ENCODE measurements at places on chromosomes 1 and 21. TPM values are rescaled to one million over a fixed set of nuclear protein-coding genes. Genes with fewer than 3 reads are reported as not detected.
A peak's percentile ranks its signal among the peaks of the same experiment; 100 is the strongest.

DNA sequence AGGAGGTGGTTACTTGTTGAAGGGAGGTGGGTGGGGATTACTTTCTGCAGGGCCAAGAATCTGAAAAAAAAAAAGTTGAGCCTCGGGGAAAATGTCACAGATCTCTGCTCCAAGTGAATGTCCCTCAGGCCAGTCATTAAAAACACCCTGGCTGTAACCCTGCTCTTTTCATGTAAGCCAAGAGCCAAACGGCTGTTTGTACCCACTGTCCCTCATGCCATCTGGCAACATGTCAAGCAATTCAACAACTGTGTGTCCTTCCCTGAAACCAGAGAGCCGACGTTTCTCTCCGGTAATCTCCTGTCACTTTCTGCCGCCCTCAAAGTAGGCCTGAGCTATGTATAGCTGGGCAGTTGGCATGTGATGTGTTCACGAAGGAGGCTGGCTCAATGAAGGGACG lies 14.7 kb downstream of the CASQ2 start:
- H3K27ac ChIP-seq = no peak overlapping the region
- no peaks in the 10 kb centered on the region for H3K27me3 ChIP-seq
- DNase-seq = no peak
- peaks cover under 1% of the 10 kb centered on the region for H3K4me1 ChIP-seq
- no peaks in the 10 kb centered on the region for H3K36me3 ChIP-seq

- H3K27me3 ChIP-seq = no peaks in the 10 kb centered on the region
- H3K4me1 ChIP-seq = no peaks in the 10 kb centered on the region
- no peak overlapping the region for H3K4me3 ChIP-seq
- H3K36me3 ChIP-seq = peaks cover 2% of the 10 kb centered on the region
- DNase-seq = no peak
Observed at GRCh38 chr1:204464187-204464631, 30.4 kb downstream of the PIK3C2B start.

DNA sequence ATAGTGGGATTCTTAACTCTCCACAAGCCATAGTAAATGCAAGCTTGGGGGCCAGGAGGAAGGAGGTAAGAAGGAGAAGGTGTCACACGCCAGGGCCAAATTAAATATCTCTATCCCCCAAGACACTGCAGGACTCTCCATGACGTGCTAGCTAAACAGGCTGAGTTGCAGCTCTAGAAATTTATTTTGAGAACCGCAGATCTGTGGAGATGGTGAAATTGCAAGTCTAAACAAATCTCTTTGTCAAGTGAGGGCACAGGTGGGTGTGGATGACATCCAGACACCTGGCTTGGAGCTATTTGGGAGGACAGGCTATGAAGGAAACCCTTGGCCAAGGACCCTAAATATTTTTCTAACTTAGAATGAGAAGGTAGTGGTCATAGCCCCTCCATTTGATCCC lies 39.5 kb upstream of the USP1 start:
- H3K4me1 ChIP-seq = no peaks in the 10 kb centered on the region
- DNase-seq = no peak
- H3K4me3 ChIP-seq = no peak overlapping the region
- H3K27ac ChIP-seq = no peak overlapping the region
- H3K27me3 ChIP-seq = no peaks in the 10 kb centered on the region

DNA sequence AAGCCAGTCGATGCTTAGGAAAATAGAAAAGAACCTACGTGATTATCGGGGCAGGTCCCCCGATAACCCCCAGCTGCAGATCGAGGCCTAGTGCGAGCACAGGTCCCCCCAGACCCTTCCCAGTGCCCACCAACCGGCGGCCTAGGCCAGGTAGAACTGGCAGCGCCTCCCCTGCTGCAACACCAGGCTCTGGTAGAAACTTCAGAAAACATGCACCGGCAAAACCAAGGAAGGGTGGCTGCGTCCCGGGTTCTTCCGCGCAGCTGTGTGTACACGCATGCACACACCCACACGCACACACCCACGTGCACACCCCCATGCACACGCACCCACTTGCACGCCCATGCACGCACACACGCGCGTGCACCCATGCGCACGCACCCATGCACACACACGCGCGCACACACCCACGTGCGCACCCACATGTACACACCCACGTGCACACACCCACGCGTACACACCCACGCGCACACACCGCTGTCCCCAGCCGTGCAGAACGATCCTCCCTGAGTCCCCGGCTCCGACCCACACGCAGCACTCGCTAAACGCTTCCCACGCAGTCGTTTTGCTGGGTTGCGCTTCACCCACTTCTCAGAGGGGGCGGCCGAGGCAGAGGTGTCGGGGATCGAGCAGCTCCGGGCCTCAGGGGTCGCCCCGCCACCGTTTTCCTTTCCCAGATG lies 5.2 kb downstream of the TSPEAR start:
- no peak overlapping the region for H3K27ac ChIP-seq
- peaks cover 5% of the 10 kb centered on the region for H3K4me1 ChIP-seq
- H3K36me3 ChIP-seq = no peaks in the 10 kb centered on the region
- peaks cover 11% of the 10 kb centered on the region for H3K27me3 ChIP-seq
- DNase-seq = no peak

GRCh38 chr1:156464825-156465452 lies 35.6 kb downstream of the MEF2D start:
- no peaks in the 10 kb centered on the region for H3K27me3 ChIP-seq
- DNase-seq = no peak
- H3K4me1 ChIP-seq = peaks cover 9% of the 10 kb centered on the region
- no peak overlapping the region for H3K27ac ChIP-seq

DNA sequence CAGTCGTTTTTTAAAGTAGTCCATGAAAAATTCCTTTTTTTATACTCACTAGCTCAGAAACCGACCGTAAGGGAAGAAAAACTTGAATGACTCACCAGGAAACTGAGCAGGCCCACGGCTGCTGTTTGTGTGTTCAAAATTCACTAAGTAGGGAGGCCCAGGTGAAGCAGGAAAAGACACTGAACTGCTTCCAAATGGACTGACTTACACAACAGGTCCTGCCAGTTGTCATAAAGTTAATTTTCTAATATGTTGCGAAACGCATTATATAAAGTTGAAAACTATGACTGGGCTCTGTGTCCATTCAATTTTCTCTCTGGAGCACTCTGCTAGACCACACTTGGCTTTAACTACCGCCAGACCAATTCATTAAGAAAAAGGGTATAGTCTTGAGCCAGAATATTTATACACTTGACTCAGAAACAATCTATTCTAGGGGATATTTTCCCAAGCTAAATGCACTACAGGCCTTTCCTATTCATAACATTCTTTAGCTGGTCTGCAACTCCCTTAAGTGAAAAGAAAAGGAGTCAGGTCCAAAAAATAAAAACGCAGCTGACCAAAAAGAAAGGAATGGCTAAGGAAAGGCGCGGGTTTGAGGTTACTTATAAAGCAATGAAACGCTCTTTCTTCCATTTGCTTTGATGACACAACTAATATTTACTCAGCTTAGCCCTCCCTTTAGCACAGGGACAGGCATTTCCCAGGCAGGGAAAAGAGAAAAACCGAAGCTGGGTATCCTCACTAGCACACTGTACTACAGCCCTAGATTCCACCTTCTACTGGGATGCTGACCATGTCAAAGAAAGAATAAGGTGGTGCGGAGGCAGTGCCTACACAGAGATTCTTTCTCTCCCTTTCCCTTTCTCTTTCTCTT lies 306.3 kb upstream of the ESRRG start:
- no peaks in the 10 kb centered on the region for H3K36me3 ChIP-seq
- no peaks in the 10 kb centered on the region for H3K4me1 ChIP-seq
- DNase-seq = no peak
- no peak overlapping the region for H3K27ac ChIP-seq
- no peaks in the 10 kb centered on the region for H3K27me3 ChIP-seq
- H3K4me3 ChIP-seq = no peak overlapping the region

- 0 out of 2 replicates have a peak, but pooled peaks cover 4% of the 10 kb centered on the region for H3K27me3 ChIP-seq
- no peak overlapping the region for H3K27ac ChIP-seq
- no peak for DNase-seq
- H3K36me3 ChIP-seq = no peaks in the 10 kb centered on the region
Observed at GRCh38 chr1:208787219-208787618, 543.0 kb upstream of the PLXNA2 start.

- peak overlapping the region; percentile 6 for H3K27ac ChIP-seq
- H3K4me3 ChIP-seq = peak overlapping the region; percentile 86
- peak; percentile 10 for DNase-seq
- H3K27me3 ChIP-seq = no peaks in the 10 kb centered on the region
- H3K4me1 ChIP-seq = peaks cover 13% of the 10 kb centered on the region
Observed at GRCh38 chr1:200038981-200039848, 11.7 kb downstream of the NR5A2 start.

- H3K27me3 ChIP-seq = no peaks in the 10 kb centered on the region
- H3K27ac ChIP-seq = no peak overlapping the region
- H3K4me3 ChIP-seq = no peak overlapping the region
- DNase-seq = no peak
- H3K36me3 ChIP-seq = no peaks in the 10 kb centered on the region
Observed at GRCh38 chr1:22288593-22289241, 145.8 kb upstream of the WNT4 start.

DNA sequence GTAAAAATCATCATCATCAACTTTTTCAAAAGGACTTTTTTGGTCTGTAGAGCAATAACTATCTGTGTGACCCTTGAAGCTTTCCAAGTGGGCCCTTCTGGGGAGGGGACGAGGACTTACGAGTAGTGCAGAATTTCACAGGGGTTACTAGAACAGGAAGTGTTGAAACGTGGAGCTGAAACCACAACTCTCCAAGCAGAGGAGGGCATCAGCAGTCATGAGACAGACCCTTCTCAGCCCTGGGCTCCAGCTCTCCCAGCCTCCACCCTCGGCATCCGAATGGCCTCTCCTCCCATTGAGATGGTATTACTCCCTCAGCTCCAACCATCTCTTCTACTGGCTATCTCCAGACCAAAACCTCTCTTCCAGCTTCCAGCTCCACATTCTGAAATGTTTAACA lies 3.6 kb downstream of the FAM89A start:
- no peak overlapping the region for H3K4me3 ChIP-seq
- no peak for DNase-seq
- H3K36me3 ChIP-seq = no peaks in the 10 kb centered on the region
- no peaks in the 10 kb centered on the region for H3K27me3 ChIP-seq

GRCh38 chr1:110007046-110007830 lies 22.7 kb downstream of the AHCYL1 start:
- peaks cover 30% of the 10 kb centered on the region for H3K36me3 ChIP-seq
- no peaks in the 10 kb centered on the region for H3K27me3 ChIP-seq
- no peak overlapping the region for H3K27ac ChIP-seq

- H3K27ac ChIP-seq = no peak overlapping the region
- no peaks in the 10 kb centered on the region for H3K36me3 ChIP-seq
- H3K4me1 ChIP-seq = no peaks in the 10 kb centered on the region
- DNase-seq = no peak
- no peaks in the 10 kb centered on the region for H3K27me3 ChIP-seq
Observed at GRCh38 chr1:28056129-28056925, 32.1 kb downstream of the EYA3 start.

- H3K4me3 ChIP-seq = no peak overlapping the region
- no peak for DNase-seq
- H3K27ac ChIP-seq = no peak overlapping the region
- no peaks in the 10 kb centered on the region for H3K4me1 ChIP-seq
- H3K27me3 ChIP-seq = no peaks in the 10 kb centered on the region
Observed at GRCh38 chr21:14825514-14825974, 239.3 kb downstream of the NRIP1 start.

DNA sequence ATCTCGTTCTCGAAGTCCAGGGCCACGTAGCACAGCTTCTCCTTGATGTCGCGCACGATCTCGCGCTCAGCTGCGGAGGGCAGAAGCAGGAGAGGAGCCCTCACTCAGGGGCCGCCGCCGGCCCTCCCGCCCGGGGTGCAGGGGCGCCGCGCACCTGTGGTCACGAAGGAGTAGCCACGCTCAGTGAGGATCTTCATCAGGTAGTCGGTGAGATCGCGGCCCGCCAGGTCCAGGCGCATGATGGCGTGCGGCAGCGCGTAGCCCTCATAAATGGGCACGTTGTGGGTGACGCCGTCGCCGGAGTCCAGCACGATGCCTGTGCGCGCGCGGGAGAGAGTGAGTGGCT lies 1.8 kb downstream of the ACTA1 start:
- no peak overlapping the region for H3K27ac ChIP-seq
- no peaks in the 10 kb centered on the region for H3K36me3 ChIP-seq
- no peak overlapping the region for H3K4me3 ChIP-seq
- no peaks in the 10 kb centered on the region for H3K4me1 ChIP-seq
- 0 out of 2 replicates have a peak, but pooled peaks cover 3% of the 10 kb centered on the region for H3K27me3 ChIP-seq
- DNase-seq = no peak

- no peak overlapping the region for H3K4me3 ChIP-seq
- no peaks in the 10 kb centered on the region for H3K27me3 ChIP-seq
- H3K36me3 ChIP-seq = no peaks in the 10 kb centered on the region
- H3K27ac ChIP-seq = no peak overlapping the region
- no peak for DNase-seq
Observed at GRCh38 chr1:6349254-6349943, 44.2 kb downstream of the ACOT7 start.

CITED4 gene
- total RNA-seq = 7.8 TPM

FCRL1 gene
- not detected for total RNA-seq

BSDC1 gene
- total RNA-seq = 47.0 TPM

PODN gene
- 0.22 TPM for total RNA-seq

NT5C1A gene
- total RNA-seq = not detected

C1QA gene
- 0.91 TPM for total RNA-seq

GUCA2A gene
- not detected for total RNA-seq

LAMB3 gene
- 70.2 TPM for total RNA-seq

GUCA2B gene
- not detected for total RNA-seq

IRF2BP2 gene
- total RNA-seq = 61.3 TPM

KRTAP10-5 gene
- total RNA-seq = not detected

GOLT1A gene
- total RNA-seq = 8.0 TPM

ATAD3C gene
- total RNA-seq = 0.61 TPM

PM20D1 gene
- not detected for total RNA-seq

FAM3B gene
- total RNA-seq = not detected

UHMK1 gene
- total RNA-seq = 75.1 TPM

CAPN8 gene
- 0.54 TPM for total RNA-seq
